ENCODE measurements at places on chromosomes 16 and 17.

DNA sequence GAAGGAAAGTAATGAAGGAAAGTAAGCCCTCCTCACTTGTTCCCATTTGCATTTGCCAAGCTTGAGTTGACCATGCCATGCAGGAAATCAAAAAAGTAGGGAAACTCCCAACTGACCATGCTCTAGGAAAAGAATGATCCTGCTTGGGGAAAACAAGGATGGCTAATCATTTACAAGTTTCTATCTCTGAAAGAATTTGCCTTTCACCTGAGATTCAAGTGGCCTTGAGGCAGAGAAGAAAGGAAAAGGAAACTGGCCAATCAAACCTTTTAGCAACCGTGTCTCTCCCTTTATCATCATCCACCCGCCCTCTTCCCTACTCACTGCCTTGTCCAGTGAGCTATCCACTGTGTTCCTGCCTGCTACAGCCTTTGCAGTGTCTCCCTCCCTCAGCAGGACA is 757.2 kb upstream of the SOX9 start:
- no peak for DNase-seq

DNA sequence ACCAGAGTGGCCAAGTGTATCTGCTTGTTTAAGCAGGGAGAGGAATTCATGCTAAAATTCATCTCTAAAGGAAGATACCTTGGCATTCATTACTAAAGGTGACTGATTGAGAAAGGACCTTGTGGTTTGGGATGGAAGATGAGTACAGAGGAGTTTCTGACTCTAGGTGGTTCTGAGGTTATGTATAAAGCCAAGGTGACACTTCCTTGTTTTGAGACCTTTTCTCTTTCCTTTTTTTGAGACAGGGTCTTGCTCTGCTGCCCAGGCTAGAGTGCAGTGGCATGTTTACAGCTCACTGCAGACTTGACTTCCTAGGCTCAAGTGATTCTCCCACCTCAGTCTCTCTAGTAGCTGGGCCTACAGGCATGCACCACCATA is 9.1 kb downstream of the ABHD15 start:
- no peak for DNase-seq

DNA sequence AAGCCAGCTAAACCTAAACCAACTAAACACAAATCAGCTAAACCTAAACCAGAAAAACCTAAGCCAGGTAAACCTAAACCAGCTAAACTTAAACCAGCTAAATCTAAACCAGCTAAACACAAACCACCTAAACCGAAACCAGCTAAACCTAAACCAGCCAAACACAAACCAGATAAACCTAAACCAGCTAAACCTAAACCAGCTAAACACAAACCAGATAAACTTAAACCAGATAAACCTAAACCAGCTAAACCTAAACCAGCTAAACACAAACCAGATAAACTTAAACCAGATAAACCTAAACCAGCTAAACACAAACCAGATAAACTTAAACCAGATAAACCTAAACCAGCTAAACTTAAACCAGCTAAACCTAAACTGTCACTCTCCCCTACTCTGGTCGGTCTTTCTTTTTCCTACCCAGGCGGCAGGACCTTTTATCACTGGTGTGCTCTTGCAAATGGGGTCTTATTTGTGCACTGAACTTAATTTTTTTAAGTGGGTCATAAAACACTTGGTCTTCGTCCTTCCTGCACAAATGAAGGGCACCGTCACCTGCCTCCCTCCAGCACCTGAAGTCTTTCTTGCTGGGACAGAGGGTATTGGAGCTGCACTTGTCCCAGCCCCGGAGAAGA is 7.2 kb downstream of the EVPL start:
- DNase-seq: no peak

DNA sequence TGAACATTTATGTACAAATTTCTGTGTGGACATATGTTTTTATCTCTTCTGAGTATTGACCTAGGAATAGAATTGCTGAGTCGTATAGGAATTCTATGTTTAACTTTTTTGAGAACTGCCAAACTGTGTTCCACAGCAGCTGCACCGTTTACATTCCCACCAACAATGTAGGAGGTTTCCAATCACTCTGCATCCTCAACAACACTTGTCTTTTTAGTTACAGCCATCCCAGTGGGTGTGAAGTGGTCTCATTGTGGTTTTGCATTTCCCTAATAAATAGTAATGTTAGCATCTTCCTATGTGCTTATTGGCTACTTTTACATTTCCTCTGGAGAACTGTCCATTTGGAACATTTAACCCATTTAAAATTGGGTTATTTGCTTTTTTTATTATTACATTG is 36.6 kb upstream of the NACA2 start:
- DNase-seq: no peak

DNA sequence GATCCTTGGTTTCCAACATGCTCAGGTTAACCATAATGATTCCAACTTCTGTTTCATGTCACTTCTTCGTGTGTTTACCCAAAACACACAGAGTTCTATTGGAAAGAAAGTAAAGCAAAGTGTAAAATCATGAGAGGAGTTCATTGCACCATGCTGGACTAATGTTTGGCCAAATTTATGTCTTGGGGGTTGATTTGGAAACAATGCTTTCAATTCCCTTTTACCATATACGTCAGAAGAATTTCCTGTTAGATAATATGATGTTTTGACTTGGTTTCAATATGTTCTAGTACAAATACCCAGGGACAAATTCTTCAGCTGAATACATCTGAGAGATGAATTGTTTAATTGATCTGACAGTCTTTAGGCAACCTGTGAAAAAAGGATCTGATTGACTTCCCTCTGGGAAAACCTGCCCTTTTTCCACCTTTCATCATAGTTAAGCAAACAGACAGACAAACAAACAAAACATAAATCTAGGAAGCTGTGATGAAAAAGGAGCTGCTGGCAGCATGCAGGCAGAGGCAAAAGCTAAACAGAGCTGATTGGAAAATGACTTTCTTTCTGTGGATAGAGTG is 26.0 kb upstream of the MPHOSPH6 start:
- DNase-seq: no peak

- DNase-seq: no peak
These were observed 20.4 kb upstream of the GRIN2A start for GRCh38 chr16:10202649-10203048.

DNA sequence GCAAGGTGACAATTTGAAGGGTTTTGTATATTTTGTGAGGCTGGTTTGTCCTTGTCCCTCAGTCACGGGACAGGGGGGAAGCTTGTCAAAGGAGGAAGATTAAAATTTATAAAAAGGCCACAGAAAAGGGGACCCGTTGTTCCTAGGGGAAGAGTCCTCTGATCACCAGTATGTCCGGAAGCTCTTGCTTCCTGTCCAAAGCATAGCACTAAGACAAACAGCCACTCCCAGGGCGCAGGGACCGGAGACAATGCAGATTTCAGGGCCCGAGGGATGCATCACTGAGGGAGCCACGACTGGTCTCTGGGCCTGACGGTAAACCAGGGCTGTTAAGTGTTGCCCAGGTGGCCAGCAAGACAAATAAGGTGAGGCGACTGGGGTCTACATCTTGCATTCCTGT is 95.2 kb downstream of the MAF start:
- no peak for DNase-seq

GRCh38 chr17:66175892-66176291 is 16.0 kb downstream of the CEP112 start:
- no peak for DNase-seq

- DNase-seq: peak; percentile 90
These were observed 11.0 kb downstream of the HEXIM2 start for GRCh38 chr17:45172541-45173286.

- no peak for DNase-seq
These were observed 218.2 kb upstream of the CHMP6 start for GRCh38 chr17:80773243-80773991.

GRCh38 chr16:24852281-24852721 is 6.5 kb downstream of the SLC5A11 start:
- DNase-seq: no peak
